ENCODE measurements at places on chromosomes 16 and 17. TPM values are rescaled to one million over a fixed set of nuclear protein-coding genes. Genes with fewer than 3 reads are reported as not detected.

- H3K4me3 ChIP-seq: no peak overlapping the region
- H3K4me1 ChIP-seq: peaks cover 24% of the 10 kb centered on the region
These were observed 194.7 kb downstream of the XYLT1 start for GRCh38 chr16:17276010-17276530.

- DNase-seq: no peak
- no peaks in the 10 kb centered on the region for H3K27me3 ChIP-seq
- peaks cover 38% of the 10 kb centered on the region for H3K4me1 ChIP-seq
These were observed 19.3 kb downstream of the CYB5D2 start for GRCh38 chr17:4162321-4162720.

DNA sequence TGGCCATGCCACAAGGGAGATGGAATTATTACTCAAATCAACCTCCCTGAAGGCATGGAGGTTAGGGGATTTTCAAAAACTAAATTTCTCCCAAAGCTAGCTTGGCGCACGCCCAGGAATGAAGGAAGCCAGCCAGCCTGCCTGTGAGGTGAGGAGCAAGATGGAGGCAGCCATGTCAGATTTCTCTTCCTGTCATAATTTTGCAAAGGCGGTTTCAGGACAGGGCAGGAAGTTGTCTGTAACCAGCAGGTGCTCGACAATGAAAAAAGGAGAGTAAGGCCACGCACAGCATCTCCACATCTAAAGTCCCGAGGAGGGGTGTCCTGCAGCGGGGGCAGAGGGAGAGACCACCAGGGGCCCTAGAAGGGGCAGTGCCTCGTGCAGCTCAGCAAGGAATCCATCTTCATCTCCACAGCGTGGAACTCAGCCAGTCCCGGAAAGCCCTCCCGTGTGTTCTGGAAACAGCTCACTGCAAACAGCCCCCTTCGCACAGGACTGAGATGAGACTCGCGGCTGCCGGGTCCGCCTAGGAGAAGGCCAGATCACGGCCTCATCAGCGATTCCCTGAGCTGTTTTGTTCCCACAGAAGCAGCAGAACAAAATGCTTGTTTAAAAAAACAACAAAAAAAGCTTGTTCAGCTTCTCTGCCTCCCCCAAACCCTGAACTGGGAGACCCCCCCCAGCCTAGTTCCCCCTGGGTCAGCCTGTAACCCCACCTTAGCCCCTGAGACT, 47.8 kb downstream of the SLC7A5 start:
- H3K27ac ChIP-seq: no peak overlapping the region
- H3K4me1 ChIP-seq: no peaks in the 10 kb centered on the region
- no peak for DNase-seq
- H3K4me3 ChIP-seq: no peak overlapping the region
- H3K36me3 ChIP-seq: no peaks in the 10 kb centered on the region
- no peaks in the 10 kb centered on the region for H3K27me3 ChIP-seq

GRCh38 chr17:80253631-80254395, 6.8 kb upstream of the RNF213 start:
- peak; percentile 96 for DNase-seq
- no peak overlapping the region for H3K4me3 ChIP-seq
- H3K36me3 ChIP-seq: peaks cover 6% of the 10 kb centered on the region
- H3K27ac ChIP-seq: peak overlapping the region; percentile 94
- no peaks in the 10 kb centered on the region for H3K27me3 ChIP-seq

GRCh38 chr17:42363767-42364585, 24.3 kb downstream of the STAT3 start:
- peak; percentile 79 for DNase-seq
- H3K27me3 ChIP-seq: no peaks in the 10 kb centered on the region
- H3K4me3 ChIP-seq: no peak overlapping the region

DNA sequence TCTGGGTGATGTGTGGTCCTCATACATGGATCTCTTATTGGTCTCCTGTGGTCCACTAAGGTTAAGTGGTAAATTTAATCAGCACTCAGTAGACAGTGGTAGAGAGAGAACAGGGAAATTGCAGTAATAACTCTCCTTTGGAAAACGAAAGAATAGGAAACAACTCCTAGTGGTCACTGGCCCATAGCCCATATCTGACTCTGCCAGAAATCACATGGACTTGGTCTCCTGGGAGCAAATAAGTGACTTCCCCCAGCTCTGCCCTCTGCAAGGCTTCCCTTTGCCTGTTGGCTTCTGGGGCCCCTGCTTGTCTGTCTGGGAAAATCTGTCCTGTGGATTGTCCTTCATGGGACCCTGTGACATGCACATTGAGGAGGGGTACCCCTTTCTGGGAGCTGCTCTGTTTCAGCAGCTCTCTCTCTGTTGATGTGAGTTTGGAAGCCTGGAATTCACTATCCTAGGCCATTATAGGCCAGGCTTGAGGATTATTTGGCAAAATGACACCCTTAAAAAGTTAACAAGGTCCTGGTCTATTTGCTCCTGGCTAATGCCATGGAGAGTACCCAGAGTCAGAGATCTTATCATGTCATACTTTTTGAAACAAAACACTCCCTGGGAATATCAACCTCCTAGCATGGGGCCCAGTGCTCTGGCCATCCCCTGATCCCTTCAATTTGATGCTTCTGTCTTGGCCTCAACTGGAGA, 58.0 kb upstream of the HNF1B start:
- H3K27me3 ChIP-seq: no peaks in the 10 kb centered on the region
- H3K4me1 ChIP-seq: no peaks in the 10 kb centered on the region
- DNase-seq: peak; percentile 73
- H3K27ac ChIP-seq: no peak overlapping the region
- no peaks in the 10 kb centered on the region for H3K36me3 ChIP-seq
- H3K4me3 ChIP-seq: no peak overlapping the region

- no peaks in the 10 kb centered on the region for H3K36me3 ChIP-seq
- peaks cover 48% of the 10 kb centered on the region for H3K4me1 ChIP-seq
- no peaks in the 10 kb centered on the region for H3K27me3 ChIP-seq
- peak overlapping the region; percentile 93 for H3K27ac ChIP-seq
- H3K4me3 ChIP-seq: no peak overlapping the region
These were observed 108.2 kb downstream of the VAT1L start for GRCh38 chr16:77896415-77897128.

DNA sequence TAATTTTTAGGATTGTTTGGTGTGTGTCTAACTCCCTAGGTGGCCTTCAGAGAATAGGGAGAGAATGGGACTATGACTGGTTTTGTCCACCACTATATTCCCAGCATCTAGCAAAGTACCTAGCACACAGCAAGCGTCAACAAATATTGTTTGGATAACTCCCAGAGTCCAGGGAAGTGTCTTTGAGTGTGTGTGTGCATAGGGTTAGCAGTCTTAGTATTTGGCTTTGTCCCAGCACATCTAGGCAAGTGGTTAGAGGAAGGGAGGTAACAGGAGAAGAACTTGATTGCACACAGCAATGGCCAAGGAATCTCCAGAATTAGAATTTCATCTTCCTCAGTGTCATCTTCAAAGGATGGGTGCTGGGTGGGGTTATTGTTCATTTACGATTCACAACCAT, 385.4 kb upstream of the CDH5 start:
- no peaks in the 10 kb centered on the region for H3K27me3 ChIP-seq
- no peak for DNase-seq
- H3K27ac ChIP-seq: no peak overlapping the region
- no peak overlapping the region for H3K4me3 ChIP-seq

GRCh38 chr16:73047221-73047535, 750 bp downstream of the ZFHX3 start:
- H3K4me1 ChIP-seq: peaks cover 71% of the 10 kb centered on the region
- H3K27me3 ChIP-seq: no peaks in the 10 kb centered on the region
- peak overlapping the region; percentile 99 for H3K27ac ChIP-seq
- H3K4me3 ChIP-seq: peak overlapping the region; percentile 23
- no peaks in the 10 kb centered on the region for H3K36me3 ChIP-seq
- DNase-seq: no peak

GRCh38 chr17:50170662-50171370, 5.0 kb downstream of the SGCA start:
- DNase-seq: no peak
- no peaks in the 10 kb centered on the region for H3K36me3 ChIP-seq
- H3K4me3 ChIP-seq: no peak overlapping the region
- H3K27ac ChIP-seq: no peak overlapping the region
- H3K27me3 ChIP-seq: no peaks in the 10 kb centered on the region

- H3K4me3 ChIP-seq: no peak overlapping the region
- no peaks in the 10 kb centered on the region for H3K4me1 ChIP-seq
- H3K36me3 ChIP-seq: no peaks in the 10 kb centered on the region
- no peak overlapping the region for H3K27ac ChIP-seq
- no peaks in the 10 kb centered on the region for H3K27me3 ChIP-seq
These were observed 180.1 kb downstream of the PRKCB start for GRCh38 chr16:24015923-24016322.

GRCh38 chr16:48561960-48562393, 48.0 kb downstream of the N4BP1 start:
- no peaks in the 10 kb centered on the region for H3K27me3 ChIP-seq
- H3K27ac ChIP-seq: no peak overlapping the region
- no peak overlapping the region for H3K4me3 ChIP-seq
- peak; percentile 9 for DNase-seq

DNA sequence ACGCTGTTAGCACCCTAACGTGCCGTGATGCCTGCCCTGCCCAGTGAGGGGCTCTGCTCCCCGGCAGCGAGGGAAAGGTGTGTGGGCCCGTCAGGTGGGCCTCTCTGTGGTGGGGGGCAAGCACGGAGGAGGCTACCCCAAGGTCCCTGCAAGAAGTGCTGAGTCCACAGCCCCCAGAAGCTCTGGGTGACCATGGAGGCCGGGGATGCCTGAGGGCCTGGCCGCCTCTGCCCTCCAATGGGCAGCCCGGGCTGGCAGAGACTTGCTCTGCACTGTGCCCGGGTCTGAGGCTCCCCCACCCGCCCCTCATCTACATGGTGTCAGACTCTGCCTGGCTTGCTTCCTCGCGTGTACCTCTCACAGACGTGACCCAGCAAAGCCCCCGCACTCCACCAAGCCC, 12.2 kb downstream of the SLC38A10 start:
- no peaks in the 10 kb centered on the region for H3K27me3 ChIP-seq
- no peak overlapping the region for H3K4me3 ChIP-seq
- no peak overlapping the region for H3K27ac ChIP-seq

Gene CCL1
- total RNA-seq: not detected

Gene MGAT5B
- 7.4 TPM for total RNA-seq

Gene KRT33A
- total RNA-seq: not detected

Gene RTN4RL1
- 2.3 TPM for total RNA-seq

Gene CLEC18B
- total RNA-seq: not detected

Gene CDH8
- not detected for total RNA-seq

Gene TEDC2
- total RNA-seq: 0.96 TPM

Gene ARHGAP44
- total RNA-seq: 17.0 TPM
